ENCODE measurements at places on chromosomes 16 and 17.

- H3K4me1 ChIP-seq = no peaks in the 10 kb centered on the region
- DNase-seq = no peak
- no peaks in the 10 kb centered on the region for H3K36me3 ChIP-seq
- no peak overlapping the region for H3K27ac ChIP-seq
- H3K4me3 ChIP-seq = no peak overlapping the region
These were observed 75.8 kb upstream of the ZNF469 start for GRCh38 chr16:88306860-88307545.

DNA sequence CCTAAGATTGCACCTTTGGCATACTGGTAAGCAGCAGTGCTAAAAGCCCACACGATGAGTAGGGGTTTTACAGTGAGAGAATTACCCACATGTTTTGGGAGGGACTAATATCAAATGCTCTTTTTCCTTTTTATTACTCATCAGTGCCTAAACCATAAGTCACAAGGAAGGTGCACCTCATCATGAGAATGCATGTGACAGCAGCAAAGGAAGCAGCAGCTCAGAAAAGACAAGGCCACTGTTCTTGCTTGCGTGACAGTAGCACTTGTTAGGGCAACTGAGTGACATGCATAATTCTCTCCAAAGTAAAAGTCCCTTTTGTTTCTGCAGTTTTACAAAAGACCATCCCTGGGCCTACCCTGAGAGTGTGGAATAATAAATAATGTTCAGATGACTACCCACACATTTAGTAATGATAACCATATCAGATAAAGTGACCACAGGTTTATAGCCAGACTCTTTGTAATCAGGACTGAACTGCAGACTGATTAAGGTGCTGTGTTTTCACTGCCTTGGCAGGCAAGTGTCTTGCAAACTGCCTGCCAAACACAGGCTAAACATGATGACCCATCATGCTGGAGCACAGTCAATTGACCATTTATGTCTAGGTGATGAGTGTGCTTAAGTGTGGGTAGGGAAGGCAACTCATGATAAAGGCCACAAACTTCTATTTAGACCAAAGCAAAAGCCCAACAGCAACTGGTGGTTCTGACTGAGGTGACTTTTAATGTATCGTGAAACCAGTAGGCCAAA lies 1751.4 kb downstream of the TP53TG3F start:
- no peak overlapping the region for H3K27ac ChIP-seq
- no peaks in the 10 kb centered on the region for H3K27me3 ChIP-seq
- no peaks in the 10 kb centered on the region for H3K36me3 ChIP-seq
- no peaks in the 10 kb centered on the region for H3K4me1 ChIP-seq

- peaks cover 16% of the 10 kb centered on the region for H3K4me1 ChIP-seq
- no peak overlapping the region for H3K27ac ChIP-seq
- DNase-seq = no peak
- H3K36me3 ChIP-seq = peaks cover 1% of the 10 kb centered on the region
- peaks cover 8% of the 10 kb centered on the region for H3K27me3 ChIP-seq
- H3K4me3 ChIP-seq = no peak overlapping the region
These were observed 44.1 kb upstream of the ADORA2B start for GRCh38 chr17:15900871-15901270.

DNA sequence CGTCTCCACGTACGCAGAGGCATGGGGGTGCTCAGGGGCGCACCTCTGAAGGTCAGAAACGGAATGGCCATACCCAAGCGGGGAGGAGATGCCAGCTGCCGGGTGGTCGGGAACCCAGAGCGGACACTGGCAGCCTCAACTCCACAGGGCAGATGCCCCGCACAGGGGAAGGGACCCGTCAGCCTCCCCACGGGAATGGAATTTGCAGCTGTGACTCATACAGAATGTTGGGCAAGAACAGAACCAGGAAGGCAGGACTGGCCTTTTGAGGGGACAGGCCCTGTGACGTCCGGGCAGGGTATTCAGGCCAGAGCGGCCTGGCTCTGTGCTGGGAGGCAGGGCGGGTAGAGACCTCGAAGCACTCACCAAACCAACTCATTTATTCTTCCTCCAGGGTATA lies 7.5 kb downstream of the TK1 start:
- DNase-seq = no peak
- no peak overlapping the region for H3K4me3 ChIP-seq
- H3K4me1 ChIP-seq = peaks cover 33% of the 10 kb centered on the region
- H3K36me3 ChIP-seq = peaks cover 34% of the 10 kb centered on the region
- H3K27ac ChIP-seq = peak overlapping the region; percentile 26
- no peaks in the 10 kb centered on the region for H3K27me3 ChIP-seq

- no peak for DNase-seq
- H3K4me3 ChIP-seq = no peak overlapping the region
- peaks cover 2% of the 10 kb centered on the region for H3K4me1 ChIP-seq
- no peak overlapping the region for H3K27ac ChIP-seq
These were observed 233.1 kb upstream of the WSCD1 start for GRCh38 chr17:5837055-5837491.

All from T-helper 2 cell treated with Interferon-gamma antibody and Interleukin-4, amounts not matched to agents 5 μg/mL and 100 μg/mL, for 36 hours (primary cell).